Activated CD8-positive, alpha-beta T cell treated with anti-CD3 and anti-CD28 coated beads for 36 hours (primary cell): ENCODE measurements at places on chromosomes 11 and 22. TPM values are rescaled to one million over a fixed set of nuclear protein-coding genes. Genes with fewer than 3 reads are reported as not detected.

DNA sequence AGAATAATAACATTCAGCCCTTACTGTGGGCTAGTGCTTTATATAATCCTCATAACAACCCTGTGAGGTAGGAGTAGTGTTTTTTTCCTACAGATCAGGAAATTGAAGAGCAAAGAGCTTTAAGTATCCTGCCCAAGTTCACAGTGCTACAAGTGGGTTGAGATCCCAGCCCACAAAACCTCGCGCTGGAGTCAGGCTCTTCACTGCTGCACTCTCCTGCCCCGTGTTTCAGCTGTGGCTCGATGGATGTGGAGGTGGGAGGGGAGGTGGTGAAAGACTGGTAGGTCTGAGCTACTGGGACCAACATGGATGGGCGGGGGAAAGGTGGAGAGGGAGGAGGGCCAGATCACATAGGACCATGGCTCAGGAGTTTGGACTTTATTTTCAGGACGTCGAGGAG is 6.1 kb downstream of the ZNF408 start:
- DNase-seq = no peak

DNA sequence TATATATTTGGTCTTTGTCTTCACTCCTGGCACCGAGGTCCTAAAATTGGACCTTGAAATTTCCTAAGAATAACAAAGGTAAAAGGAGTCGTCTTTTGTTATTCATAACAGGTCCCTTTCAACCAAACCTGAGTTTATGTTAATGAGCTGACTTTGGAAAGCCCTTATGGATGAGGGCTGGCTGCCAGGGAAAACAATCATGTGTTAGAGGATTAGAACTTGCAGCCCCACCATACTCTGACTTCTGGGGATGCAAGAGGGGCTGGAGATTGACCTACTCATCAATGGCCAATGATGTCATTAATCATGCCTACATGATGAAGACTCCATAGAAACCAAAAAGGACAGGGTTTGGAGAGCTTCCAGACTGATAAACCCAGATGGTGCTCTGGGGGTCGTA is 118.9 kb downstream of the MRTFA start:
- DNase-seq = no peak

DNA sequence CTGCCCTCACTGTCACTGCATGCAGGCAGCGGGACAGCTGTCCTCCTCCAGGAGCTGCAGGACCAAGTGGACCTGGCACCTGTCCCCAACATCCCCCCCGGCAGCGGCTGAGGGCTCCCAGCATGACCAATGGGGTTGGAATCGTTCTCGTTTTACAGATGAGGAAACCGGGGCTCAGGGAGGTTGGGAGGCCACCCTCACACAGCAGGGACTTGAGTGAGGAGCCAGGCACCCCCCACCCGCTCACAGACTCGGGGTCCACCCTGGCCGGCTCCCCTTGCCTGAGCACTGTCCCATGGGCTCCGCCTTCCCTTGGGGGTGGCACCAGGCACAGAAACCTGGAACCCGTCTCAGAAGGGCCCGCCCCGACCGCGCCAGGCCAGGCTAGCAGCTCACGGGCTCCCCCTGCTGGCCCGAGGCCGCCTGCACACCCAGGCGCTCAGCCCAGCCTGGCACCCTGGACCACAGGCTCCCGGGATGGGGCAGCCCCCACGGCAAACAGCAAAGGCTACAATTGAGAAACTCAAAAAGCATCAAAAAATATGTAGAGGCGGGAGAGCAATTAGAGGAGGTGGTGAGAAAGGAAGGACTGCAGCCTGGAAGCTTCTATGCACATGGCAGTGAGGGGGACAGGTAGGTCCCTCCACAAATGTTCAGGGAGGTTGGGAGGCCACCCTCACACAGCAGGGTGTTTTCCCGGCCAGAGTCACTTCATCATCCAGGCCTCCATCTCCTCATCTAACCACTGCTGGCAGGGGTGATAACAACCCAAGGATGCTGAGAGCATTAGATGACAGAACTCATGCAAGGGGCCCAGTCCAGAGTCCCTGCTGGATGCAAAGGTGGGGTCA is 12.8 kb downstream of the MACROD1 start:
- DNase-seq = peak; percentile 77

Gene NRIP3
- total RNA-seq = 1.1 TPM

Gene MCHR1
- not detected for total RNA-seq

GRCh38 chr11:124179310-124179709 is 3.8 kb upstream of the OR10D3 start:
- no peak for DNase-seq

Gene PNPLA5
- not detected for total RNA-seq
